Glutamatergic neuron (in vitro differentiated cells): ENCODE measurements at places on chromosomes 7 and 10. TPM values are rescaled to one million over a fixed set of nuclear protein-coding genes. Genes with fewer than 3 reads are reported as not detected.

FANK1 gene
- 0.59 TPM for total RNA-seq

MYOZ1 gene
- 0.64 TPM for total RNA-seq

FAM149B1 gene
- total RNA-seq: 31.3 TPM

CARD11 gene
- total RNA-seq: 1.4 TPM

LAMB1 gene
- 326 TPM for total RNA-seq

DNA sequence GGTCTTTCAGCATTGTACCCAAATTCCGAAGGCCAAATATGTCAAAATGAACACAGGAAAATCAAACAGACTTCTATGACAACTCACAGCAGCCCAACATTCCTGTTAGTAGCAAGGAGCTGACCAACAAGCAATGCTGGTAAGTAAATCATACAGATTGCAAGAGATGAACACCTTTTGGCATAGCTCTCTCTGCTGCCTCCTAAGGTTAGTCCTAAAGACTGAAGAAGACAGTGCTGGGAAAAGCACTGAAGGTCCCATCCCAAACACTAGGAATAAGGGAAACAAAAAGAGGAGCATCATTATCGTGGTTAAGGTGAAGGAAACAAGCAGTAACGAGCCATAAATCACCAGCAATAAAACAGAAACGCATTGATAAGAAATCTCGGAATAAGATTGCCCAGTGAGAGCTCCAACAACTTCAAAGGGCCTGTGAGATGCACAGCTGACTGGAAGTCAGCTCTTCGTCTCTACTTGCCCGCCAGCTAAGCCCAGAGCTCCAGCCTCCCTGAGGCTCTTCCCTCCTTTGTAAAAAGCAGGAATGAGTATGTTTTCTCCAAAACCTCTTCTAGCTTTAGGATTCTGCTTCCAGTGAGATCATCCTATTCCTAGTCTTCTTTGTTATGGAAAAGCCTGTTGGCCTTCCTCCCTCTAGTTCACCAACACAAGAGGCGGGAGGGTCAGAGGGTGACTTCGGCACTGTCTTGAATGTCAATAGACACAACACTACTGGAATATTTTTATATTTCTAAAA, 15.3 kb downstream of the NUDT5 start:
- no peak for DNase-seq
